ENCODE measurements at places on chromosomes 5 and 9.

DNA sequence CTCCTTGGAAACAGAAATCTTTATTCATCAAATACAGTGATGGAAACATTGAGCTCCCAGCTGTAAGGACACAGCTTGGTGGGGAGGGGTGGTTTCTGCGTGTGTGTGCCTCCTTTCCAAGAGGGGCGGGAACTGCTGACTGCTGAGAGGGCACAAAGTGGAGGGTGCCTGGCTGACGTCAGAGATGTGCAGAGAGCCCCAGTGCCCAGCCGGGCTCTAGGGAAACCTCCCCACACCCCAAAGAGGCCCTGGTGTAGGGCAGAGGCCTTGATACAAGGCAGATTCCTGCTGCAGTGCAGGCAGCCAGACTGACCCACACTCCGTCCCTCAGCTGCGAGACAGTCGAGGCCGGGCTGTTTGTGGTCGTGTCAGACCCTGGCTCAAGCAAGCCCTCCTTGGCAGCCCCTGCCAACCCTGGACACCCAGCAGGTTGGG, 191.0 kb downstream of the CACNA1B start:
- DNase-seq = no peak

DNA sequence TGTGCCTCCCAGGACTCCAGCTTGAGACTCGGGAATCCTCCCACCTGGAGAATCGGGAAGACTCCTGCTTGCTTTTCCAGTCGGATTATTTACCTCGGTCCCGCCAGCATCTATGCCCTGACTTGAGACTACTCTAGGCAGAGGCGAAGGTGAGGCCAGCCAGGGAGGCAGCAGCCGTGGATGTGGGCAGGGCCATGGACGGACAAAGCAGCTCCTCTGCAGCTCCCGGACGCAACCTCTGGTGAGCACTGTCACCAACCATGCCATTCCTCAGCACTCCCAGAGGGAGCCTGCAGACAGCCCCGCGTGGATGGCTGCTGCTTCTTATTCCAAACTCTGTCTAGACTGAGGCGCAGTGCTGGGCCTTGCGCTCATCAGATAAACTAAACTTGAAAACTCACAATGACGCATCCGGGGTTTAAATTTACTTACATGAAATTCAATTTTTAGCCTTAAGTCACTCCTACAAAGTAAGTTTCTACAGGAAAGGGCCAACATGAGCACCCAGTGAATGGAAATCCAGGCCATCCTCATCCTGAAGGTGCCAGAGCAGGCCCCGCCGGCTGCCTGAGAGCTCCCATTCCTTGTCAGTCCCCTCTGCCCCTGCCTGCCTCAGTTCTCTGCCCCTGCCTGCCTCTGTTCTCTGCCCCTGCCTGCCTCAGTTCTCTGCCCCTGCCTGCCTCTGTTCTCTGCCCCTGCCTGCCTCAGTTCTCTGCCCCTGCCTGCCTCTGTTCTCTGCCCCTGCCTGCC, 17.8 kb downstream of the MED10 start:
- peak; percentile 28 for DNase-seq

DNA sequence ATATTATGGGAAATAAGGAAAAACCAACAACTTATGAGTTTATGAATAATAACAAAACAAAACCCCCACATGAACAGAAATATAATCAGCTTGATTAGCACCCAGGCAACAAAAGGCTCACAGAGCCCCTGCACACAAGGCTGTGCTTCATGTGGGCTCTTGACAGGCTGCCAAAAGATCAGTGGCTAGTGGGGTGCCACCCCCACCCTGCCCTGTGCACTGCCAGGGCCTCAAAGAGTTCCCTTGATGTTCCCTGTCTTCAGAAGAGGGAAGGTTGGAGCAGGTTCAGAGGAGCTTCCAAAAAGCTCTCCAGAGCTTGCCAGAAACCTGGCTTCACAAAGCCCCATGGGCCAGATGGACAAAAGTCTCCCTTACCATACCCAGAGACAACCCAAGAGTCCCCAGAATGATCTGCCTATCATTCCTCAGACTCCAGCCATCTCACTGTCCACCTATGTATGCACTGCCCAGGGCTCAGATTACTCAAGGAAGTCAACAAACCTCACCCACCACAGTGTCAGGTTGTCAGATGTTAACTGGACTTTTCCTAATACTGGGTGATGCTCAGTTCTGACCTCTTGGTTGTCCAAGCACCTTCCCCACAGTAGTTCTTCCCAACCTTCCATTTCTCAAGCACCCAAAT, 87.5 kb downstream of the SIL1 start:
- DNase-seq = no peak

DNA sequence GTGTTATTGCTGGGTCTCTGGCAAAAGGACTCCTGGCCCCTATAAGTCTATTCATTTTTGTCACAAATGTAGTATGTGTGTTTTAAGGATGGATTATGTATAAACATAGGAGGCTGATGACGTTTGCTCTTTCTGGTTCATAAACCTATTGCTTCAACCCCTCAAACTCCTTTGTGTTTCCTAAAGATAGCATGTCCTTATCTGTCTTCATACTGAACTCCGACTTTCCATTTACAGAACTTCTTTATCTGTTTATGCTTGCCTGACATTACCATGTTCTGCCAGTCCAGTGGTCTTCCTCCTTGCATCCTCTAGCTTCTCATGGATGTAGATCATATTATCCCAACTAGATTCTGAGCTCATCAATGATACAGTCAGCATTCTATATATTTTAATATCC, 46.1 kb downstream of the ARHGEF28 start:
- DNase-seq = no peak

- no peak for DNase-seq
Observed at GRCh38 chr5:129345213-129345924, 114.7 kb upstream of the ADAMTS19 start.

- DNase-seq = no peak
Observed at GRCh38 chr5:142385194-142385593, 60.4 kb upstream of the SPRY4 start.

DNA sequence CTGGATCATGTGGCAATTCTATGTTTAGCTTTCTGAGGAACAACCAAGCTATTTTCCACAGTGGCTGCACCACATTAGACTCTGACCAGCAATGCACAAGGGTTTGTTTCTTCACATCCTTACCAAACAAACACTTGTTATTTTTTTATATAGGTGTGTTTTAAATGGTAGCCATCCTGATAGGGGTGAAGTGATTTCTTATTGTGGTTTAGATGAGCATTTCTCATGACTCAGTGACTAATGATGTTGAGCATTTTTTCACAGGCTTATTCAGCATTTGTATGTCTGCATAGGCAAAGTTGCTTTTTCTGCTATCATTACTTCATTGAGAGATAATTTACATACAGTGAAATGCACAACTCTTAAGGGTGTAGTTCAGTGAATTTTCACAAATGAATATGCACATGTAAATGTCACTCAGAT, 36.0 kb downstream of the ANKRD33B start:
- DNase-seq = no peak

GRCh38 chr5:154373326-154373725, 72.5 kb upstream of the SAP30L start:
- DNase-seq = no peak

DNA sequence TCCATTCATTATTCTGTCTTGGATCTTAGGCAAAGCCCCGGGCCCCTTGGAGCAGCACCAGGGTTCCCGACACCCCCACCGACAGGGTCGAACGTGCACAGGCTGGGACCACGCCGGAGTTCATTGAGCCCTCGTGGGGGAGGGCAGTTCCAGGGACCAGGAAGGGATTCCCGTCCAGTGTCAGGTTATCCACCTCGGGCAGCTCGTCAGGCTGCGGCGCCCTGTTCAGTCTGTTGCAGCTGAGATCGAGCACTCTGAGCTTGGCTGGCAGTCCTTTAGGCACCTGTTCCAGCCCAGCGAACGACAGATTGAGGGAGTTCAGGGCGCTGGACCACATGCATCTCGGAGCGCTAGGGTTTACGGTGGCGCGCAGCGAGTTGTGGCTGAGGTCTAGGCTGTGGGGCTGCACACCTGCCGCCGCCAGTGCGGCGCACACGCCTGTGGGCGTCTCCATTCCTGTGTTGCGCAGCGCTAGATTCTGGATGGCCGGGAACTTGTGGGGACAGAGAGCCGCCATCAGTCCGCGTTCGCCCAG, 1.1 kb downstream of the CD14 start:
- DNase-seq = no peak

GRCh38 chr9:99303177-99303576, 81.1 kb downstream of the SEC61B start:
- no peak for DNase-seq

DNA sequence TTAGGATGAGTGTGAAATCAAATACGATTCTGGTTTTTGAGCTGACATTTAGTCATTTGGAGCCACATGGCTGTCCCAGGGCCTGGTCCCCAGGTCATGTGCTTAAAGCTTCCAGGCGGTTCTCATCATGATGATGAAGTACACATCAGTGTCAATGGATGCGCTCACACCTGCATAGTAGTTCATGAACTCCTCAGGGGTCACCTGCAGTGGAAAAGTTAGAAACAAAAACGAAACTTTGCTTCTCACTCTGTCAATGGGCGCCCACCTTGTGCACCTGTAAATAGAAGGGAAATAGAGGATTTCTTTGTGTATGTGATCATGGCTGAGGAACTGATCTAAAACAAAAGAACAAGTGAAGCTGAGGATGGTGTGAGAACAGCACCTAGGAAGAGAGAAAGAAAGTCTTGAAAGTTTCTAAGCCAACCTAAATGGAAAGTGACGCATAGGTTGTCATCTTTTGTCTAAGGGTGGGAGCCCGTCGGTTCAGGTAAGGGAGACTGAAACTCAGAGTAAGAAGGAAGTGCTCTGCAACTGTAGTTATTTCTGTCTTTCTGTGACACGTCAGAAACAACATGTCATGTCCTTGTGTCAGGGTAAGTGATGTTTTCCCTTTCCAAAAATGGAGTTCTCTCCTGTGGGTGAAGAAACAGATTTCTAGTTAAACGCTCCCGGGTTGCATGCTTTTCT, 33.8 kb downstream of the CAPSL start:
- DNase-seq = no peak

GRCh38 chr9:117616431-117616831, 87.8 kb upstream of the TLR4 start:
- DNase-seq = no peak

GRCh38 chr9:108056084-108056804, 566.7 kb upstream of the KLF4 start:
- DNase-seq = no peak

DNA sequence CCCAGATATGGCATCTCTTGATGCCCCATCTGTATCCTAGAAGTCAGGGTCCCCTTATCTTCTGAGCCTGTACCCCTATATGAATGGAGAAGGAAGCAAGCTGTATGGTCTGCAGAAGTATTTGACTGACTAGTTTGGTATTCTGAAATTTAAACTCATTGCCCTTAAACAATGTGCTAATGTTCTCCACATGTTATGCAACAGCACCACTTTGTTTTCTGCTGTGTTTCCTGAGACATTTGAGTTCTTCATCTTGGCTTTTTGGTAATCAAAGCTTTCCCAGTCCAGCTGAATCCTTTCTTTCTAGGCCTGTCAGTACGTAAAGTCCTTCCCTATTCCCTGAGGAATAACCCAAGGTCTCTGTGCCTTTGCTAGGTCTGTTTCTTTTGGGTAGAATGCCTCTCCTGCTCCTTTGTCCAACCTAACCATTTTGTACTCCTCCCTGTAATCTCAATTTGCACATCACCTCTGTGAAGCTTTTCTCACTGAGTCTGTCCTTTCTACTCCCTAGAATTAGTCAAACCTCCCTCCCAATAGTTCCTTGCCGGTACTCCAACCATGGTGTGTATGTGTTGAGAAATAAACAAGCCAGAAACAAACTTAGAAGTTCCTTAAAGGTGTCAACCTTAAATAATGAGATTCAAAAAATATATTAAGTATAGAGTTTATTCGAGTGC, 72.1 kb upstream of the HSPB3 start:
- DNase-seq = no peak

GRCh38 chr5:73514418-73514817, 16.2 kb downstream of the BTF3 start:
- DNase-seq = no peak

DNA sequence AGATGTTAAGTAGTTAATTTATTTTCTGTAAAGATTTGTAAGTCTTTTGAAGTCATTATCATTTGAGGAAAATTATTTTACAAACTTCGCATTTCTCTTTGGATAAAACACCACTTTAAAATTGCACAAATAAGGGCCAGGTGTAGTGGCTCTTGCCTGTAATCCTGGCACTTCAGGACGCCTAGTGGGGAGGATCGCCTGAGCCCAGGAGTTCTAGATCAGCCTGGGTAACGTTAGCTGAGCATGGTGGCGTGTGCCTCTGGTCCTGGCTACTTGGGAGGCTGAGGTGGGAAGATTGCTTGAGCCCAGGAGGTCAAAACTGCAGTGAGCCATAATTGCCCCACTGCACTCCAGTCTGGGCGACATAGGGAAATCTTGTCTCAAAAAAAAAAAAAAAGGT, 185.5 kb downstream of the KDM4C start:
- no peak for DNase-seq
